Activated T-cell treated with anti-CD3 and anti-CD28 coated beads, Interleukin-2, amount 50 U/mL, for 72 hours (primary cell): ENCODE measurements at places on chromosomes 1 and 21. TPM values are rescaled to one million over a fixed set of nuclear protein-coding genes. Genes with fewer than 3 reads are reported as not detected.

DNA sequence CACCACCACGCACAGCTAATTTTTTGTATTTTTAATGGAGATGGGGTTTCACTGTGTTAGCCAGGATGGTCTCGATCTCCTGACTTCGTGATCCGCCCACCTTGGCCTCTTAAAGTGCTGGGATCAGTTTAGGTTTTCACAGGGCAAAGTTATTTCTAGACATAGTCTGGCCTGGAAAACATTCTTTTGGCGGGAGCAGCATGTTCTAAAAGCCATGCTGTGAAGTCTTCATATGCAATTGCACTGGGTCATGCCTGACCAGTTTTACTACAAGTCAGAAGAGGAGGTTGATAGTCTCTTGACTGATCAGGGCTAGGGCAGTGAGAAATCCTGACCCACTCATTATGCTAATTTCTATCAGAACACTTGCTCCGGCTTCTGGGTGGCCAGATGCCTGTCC lies 131.6 kb upstream of the POU3F1 start:
- DNase-seq = no peak

GRCh38 chr1:85983316-85983715 lies 173.3 kb downstream of the COL24A1 start:
- no peak for DNase-seq

DNA sequence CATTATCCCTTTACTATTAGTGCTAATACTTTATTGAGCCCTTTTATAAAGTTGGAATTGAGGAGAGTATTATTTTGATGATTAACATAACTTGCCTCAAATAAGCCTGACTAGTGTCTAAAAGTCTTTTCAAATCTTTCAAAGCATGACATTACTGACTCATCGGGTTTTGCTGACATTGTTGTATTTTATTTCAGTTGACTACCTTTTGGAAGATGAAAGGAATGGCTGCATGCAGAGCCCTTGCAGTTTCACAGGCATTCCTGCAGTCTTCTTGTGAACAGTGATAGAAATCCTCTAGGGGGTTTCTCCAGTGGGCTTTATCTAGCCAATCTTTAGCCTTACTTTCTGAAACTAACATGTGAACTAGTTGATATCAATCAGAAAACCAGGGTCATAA lies 43.0 kb upstream of the TMEM61 start:
- no peak for DNase-seq

DNA sequence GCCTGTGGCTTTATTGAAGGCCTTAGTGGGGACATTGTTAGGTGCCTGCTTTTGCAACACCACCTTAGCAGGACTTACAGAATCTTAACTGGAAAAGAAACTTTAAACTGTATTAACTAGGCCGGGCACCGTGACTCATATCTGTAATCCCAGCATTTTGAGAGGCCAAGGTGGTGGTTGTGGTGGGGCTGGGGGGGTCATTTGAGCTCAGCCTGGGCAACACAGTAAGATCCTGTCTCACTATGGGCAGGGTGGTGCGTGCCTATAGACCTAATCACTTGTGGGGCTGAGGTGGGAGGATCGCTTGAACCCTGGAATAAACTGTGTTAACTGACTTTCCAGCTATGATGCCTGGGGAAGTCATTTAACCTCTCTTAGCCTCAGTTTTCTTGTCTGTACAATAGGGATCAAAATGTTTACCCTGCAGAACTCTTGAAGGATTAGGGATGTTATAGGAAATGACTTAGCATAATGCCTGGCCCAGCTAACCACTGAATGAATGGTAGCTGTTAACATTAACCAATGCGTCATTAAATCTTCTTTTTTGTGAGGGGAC lies 39.5 kb downstream of the IER5 start:
- no peak for DNase-seq

DNA sequence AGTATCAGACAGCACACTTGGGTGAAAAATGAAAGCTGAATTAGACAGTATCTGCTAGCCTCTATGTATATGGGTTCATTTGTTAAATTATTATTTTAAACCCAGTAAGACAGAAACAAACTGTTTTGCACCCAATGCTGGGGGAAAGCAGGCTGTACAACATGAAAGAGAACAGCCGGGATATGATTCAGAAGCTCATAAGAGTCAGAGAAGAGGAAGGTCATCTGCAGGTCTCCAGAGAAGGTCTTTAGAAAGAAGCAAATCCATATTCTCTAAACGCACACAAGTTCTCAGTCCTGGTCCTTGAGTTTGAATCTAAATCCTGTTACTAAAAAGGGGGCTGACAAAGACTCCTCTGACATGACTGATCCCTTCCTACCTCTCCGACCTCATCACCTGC lies 155.1 kb downstream of the SIPA1L2 start:
- no peak for DNase-seq

DNA sequence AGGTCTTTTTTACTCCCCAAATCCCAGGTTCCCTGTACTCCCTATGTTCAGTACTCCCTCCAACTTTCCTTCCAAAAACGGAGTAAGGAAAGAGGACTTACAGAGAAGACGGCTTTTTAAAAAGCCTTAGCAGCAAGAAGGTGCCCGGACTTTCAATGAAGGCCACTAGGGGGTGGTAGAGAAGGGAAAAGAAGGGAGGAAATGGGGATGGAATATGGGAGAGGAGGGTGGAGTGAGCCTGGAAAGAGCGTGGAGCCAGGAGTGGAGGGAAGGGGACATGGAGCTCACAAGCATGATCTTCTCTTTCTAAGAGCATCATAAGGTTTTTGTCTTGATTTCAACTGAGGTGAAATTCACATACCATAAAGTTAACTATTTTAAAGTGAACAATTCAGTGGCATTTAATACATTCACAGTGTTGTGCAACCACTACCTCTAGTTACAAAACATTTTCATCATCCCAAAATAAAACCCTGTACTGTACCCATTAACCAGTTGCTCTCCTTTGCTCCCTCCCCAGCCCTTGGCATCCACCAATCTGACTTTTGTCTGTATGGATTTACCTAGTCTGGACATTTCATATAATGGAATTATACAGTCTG lies 129.9 kb downstream of the ZNF281 start:
- peak; percentile 45 for DNase-seq

GRCh38 chr1:99279525-99279924 lies 15.2 kb downstream of the PLPPR4 start:
- no peak for DNase-seq

DNA sequence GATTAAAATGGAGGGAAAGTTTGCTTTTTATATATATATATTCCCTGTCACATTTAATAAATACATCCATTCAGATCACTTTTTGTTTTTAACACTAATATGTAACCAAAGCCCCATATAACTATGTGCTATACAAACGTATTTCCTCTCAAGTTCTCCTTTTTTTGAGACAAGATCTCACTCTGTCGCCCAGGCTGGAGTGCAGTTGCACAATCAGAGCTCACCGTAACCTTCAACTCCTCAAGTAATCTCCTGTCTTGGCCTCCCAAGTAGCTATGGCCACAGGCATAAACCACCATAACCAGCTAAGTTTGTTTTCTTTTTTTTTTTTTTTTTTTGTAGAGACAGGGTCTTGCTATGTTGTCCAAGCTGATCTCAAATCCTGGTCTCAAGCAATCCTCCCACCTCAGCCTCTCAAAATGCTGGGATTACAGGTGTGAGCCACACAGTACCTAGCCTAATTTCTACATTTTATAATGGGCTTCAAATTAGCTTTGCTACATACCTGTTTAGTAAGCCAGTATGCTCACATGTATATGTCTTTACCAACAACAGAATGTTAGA lies 120.0 kb downstream of the TGFBR3 start:
- no peak for DNase-seq

GRCh38 chr1:78329475-78329874 lies 161.3 kb upstream of the PTGFR start:
- no peak for DNase-seq

DNA sequence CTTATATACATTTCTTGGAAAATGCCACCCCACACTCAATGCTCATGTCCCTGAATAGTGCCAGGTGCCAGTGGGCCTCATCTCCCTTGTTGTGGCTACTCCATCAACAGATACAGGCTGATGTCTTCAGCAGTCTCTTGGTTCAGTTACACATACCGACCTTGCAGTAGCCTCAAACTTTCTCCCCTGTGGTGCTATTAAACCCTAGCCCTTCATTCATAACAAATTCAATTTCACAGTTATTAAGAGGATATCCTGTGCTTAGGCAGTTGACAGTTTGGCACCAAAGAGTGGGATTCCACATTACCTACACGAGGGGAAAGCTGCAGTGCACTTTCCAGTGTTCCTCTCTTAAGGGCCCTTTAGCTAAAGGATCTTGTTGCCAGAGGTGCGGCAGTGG lies 35.9 kb upstream of the CAMK1G start:
- no peak for DNase-seq

DNA sequence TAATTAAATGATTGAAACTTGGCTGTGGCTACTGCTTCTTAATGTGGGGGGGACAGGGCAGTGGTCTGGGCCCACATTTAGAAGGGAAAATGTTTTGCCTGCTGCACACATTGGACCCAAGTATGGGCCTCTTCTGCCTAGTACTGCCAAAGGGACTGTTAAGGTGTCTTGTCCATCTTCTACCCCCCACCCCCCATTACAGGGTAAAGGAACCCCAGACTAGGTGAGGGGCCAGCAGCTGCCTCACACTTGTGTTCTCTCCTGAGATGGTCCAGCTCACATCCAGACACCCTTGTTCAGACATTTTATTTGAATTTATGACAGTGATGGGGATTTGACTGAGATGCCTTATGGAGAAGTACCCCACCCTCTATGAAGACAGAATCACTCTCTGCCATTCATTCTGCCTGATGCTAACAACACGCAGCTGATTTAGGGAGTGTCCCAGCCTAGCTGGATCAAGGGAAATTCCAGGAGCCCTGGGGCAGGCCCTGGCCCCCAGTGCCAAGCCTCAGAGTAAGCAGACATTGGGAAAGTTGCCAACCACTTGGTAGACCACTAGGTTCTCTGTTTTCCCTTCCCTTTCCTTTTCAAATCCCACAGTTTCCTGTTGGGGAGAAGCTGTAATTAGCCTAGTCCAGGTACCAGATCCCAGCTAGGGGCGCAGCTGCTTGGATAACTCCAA lies 42.1 kb downstream of the YARS1 start:
- no peak for DNase-seq

DNA sequence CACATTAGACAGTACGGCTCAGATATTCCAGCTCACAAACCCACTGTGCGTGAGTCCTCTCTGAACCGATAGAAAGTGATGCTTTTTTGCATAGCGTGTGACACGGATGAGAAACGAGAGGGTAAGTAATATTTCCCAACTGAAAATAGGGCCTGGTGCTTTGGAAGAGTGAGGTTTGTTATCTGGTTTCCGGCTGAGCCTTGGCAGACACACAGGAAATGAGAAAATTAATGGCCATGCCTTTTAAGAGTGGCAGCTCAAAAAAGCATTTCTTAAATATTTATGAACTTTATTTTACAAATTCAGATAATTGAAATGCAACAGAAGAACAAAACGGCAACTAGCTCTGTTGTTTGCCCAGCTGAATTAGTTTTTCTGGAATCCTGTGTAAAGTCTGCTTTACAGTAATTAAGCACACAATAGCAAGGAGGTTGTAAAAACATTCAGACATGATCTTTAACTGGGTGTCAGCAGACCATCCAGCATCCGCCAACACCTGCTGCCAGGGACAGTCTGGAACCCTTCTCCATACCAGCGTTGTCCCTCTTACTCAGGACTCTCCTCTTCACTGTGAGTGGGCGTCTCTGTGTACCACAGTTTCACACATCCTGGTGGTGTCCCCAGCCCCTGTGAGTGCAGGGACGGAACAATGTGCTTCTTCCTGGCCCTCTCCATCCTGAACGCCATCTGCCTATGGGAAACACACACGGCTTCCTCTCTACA lies 155.4 kb downstream of the PGBD5 start:
- DNase-seq = no peak

TTLL7 gene
- 5.0 TPM for total RNA-seq

EPHA8 gene
- not detected for total RNA-seq

EDARADD gene
- 1.9 TPM for total RNA-seq

SORT1 gene
- 1.4 TPM for total RNA-seq
